ENCODE measurements at places on chromosomes 2 and 18.

DNA sequence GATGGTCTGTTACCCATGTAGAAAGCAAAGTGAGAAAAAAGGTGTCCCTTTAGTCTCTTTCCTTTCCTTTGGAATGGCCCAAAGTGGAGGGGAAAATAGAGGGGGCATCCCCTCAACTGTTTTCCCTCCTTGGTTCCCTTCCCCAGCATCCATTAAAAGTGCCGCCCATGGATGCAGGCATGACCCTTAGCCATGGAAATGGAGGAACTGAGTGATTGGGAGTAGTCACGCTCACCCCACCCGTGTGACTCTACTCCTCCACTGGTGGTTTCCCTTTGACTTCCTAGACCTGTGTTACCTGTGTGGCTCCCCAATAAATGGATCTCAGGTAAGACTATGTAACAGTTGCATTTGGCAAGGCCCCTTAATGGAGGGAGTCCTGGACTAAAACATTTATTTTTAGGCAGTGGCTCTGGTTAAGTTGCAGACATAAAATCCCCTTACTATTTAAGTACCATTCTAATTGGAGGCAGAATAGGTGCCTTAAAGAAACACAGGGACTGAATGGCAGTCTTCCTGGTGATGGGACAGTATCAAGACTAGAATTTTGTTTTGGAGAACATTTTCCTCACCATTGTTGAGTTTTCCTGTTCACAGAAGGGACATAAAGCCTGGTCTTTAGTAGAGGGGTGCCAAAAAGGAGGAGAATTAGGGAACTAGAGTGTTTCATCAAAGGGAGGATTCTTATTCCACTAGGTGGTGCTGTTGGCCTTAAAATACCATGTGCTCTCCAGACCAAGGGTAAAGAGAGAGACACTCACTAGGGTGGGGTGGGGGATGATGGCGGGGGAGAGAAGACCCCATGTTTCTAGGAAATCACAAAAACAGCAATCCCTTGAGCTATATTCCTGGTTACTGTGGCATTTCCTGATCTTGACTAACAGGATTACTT lies 25.7 kb upstream of the PLA2R1 start:
- peak; percentile 50 for DNase-seq

DNA sequence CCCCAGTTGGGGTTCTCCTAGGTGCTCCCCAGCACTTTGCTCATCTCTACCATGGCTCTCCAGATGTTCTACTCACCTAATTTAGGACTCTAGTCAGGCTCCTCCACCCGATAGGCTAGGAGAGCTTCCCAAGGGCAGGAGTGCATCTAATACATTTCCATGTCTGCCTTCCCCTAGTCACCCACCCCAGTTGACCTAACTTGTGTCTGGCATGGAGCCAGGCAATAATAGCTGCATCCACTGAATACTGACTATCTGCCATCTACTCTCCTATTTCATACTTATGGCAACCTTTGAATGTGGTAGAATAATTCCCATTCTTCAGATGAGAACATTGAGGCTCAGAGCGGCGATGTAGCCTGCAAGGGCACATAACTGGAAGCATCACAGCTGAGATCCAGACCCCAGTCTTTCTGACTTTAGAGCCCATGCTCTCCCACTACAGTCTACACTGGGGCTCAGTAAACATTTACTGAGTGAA lies 71.8 kb upstream of the YWHAQ start:
- no peak for DNase-seq

DNA sequence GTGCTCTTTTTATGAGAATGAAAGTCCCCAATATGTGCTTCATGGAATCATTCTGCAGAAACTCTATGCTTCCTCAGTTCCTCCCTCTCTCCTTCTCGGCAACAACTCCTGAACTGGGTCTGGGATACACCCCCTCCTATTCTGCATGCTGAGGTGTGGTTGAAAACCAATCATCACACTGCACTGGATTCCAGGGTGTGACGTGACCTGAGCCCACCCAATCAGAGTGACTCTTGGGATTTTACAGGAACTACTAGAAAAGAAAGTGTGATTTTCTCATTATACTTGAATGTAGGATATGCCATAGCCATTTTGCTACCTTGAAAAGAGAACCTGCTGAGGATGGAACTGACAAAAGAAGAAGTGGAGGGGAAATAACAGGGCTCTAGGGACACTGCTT lies 36.3 kb downstream of the ACVR1 start:
- no peak for DNase-seq

- DNase-seq = no peak
These were observed 17.2 kb downstream of the EML4 start for GRCh38 chr2:42186366-42186765.

- DNase-seq = no peak
These were observed 19.0 kb downstream of the TMSB10 start for GRCh38 chr2:84924173-84925106.

DNA sequence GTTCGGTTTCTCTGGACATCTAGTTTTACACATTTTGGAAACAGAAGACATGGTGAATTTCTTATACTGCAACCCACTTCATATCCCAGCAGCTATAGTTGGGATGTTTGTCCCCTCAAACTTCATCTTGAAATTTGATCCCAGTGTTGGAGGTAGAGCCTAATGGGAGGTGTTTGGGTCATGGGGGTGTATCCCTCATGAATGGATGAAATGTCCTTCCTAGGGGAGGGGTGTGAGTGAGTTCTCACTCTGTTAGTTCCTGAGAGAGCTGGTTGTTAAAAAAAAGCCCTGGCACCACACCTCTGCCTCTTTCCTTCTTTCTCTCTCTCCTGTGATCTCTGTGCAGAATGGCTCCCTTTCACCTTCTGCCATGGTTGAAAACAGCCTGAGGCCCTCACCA lies 369.0 kb upstream of the KCNJ3 start:
- DNase-seq = no peak

DNA sequence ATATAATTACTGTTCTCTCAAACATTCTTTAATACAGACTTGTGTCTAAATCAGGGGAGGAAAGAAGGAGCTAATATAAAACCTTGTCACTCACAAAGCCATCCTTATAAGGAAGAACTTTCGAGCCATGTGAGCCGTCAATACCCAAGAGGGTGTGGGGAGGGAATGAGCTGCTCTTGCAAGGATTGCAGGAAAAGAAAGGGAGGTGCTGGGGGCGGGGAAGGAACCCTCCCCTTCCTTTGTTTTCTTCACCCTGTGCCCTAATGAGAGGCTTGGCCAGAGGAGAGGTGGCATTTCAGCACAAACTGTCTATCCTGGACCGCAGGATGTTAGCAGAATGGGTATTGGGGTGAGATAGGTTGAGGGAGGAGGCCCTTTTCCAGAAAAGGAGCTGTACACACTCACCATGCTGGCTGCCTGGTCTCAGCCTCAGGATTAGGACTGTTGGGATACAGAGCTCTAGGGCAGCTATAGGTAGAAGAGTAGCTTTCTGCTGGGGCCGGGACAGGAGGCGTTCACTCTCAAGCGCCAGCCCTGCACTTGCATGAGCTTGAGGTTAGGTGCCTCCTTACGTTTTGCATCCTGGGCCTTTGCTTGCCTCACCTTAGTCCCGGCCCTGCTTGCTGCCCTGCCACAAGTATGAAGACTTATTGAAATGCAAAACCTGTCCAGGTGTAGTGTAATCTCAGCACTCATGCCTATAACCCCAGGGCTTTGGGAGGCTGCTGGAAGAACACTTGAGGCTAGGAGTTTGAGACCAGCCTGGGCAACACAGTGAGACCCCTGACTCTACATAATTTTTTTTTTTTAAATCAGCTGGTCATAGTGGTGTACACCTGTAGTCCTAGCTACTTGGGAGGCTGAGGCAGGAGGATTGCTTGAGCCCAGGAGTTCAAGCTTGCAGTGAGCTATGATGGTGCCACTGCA lies 190.5 kb downstream of the LOXHD1 start:
- DNase-seq = no peak

GRCh38 chr2:204885747-204886146 lies 340.5 kb downstream of the PARD3B start:
- DNase-seq = no peak

- peak; percentile 70 for DNase-seq
These were observed 74.2 kb downstream of the CD8B2 start for GRCh38 chr2:106561356-106561755.

GRCh38 chr2:167424803-167425755 lies 536.8 kb downstream of the XIRP2 start:
- DNase-seq = no peak

DNA sequence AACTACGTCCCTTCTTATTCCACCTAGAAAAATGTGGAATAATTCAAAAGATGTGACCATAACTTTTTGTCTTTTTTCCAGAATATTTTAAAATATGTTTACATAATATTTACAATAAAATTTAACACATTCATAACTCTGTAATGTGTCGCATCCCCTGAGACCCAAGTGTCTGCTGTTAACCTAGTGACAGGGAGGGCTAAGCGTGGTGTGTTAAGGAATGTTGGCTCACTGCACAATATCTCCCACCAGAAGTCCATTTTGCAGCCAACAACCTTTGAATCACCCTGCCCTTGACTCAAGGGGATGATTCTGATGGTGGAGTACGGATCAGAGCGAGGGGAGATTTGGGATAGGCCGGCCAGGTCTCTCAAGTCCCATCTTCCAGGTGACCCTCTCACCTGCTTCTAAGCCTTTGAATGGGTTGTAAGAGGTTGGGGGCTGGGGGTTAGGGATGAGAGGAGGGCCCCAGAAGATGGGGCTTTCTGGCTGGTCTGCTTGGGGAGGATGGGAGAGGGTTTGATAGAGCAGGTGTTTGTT lies 43.3 kb downstream of the SERTAD2 start:
- DNase-seq = no peak

GRCh38 chr2:216350214-216350791 lies 22.0 kb downstream of the MARCHF4 start:
- no peak for DNase-seq

- DNase-seq = peak; percentile 52
These were observed 133.9 kb downstream of the MAP4K4 start for GRCh38 chr2:101831351-101831865.

All from NCI-H446 (cell line).